Activated naive CD4-positive, alpha-beta T cell treated with anti-CD3 and anti-CD28 coated beads, Interleukin-2, amount 10 ng/mL, durations not matched to agents 7 days and 5 days (primary cell): ENCODE measurements at places on chromosomes 7 and 10.

GRCh38 chr7:106896231-106896630 is 31.1 kb downstream of the PIK3CG start:
- DNase-seq: no peak

DNA sequence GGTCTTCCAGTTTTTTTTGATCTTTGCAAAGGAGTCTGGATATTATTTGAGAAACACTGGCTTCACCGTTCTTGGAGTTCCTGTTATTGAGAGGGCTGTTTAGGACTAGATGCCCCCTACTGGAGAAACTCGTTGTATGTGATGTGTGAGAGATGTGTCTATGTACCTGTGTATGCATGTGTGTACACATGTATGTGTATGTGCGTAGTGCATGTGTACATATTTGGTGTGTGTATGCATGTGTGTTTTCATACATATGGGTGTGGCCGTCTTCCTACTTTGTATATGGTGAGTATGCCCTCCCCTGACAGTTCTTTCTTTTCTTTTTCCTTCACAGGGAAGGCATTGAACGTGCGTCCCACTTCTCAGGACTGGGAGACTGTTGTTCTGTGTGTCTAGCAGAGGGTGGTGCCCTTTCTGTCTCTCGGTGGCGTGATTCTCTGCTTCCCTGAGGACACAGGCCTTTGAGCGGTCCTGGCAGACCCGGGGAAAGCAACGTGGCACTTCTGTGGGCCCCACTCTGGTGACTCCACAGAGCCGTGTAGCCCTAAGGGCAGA is 3.0 kb upstream of the CALHM3 start:
- peak; percentile 52 for DNase-seq

GRCh38 chr7:41592236-41592635 is 110.7 kb downstream of the INHBA start:
- DNase-seq: no peak

GRCh38 chr7:156544919-156545715 is 95.5 kb upstream of the RNF32 start:
- no peak for DNase-seq

- DNase-seq: no peak
These were observed 20.9 kb upstream of the LYZL1 start for GRCh38 chr10:29268011-29268410.

GRCh38 chr10:70555371-70555770 is 47.2 kb downstream of the PRF1 start:
- no peak for DNase-seq

- DNase-seq: no peak
These were observed 121.2 kb downstream of the FAM107B start for GRCh38 chr10:14653271-14654161.

- DNase-seq: no peak
These were observed 12.6 kb upstream of the AOAH start for GRCh38 chr7:36736899-36737211.
